ENCODE measurements at places on chromosomes 7 and 10.

DNA sequence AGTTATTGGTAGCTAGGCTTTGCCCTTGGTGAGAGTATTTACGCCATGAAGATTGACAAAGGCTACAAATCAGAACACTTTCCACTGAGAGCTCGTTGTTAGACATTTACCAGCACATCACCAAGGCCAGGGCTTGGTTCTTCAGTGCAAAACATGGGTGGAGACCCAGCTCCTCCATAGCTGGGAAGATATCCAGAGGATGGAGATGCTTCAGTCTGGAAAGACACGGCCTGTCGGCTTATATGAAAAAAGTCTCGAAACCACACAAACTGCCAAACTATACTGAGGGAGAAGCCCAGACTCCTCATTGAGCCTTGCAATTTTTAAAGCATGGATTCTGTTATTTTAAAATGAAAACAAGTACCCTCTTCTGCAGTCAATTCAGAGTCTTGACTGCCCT lies 83.4 kb upstream of the ANLN start:
- DNase-seq = no peak

DNA sequence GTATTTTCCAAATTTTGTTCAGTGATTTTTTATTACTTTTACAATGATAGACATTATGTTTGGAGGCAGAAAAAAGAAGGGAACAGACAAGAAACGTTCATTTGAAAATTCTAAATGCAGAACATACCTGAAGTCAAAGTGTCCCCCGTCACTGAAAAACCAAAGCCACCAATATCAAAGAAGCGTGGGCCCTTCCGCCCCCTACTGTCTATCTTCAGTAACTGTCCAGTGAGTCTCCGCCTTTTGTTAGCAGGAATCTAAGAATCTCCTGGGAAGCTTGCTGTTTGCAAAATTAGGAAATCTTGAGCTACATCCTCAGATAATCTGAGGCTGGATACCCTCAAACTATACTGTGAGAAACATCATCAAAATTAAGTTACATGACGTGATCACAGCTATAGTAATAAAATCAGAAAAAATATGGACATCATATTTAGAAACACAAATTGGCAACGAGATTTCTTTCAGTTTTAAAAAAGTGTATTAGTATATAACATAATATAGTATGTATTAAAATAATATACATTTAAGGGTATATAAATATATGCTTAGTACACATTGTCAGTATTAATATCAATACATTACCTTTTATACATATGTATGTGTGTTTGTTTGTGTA lies 169.3 kb upstream of the AKR1E2 start:
- DNase-seq = peak; percentile 28

DNA sequence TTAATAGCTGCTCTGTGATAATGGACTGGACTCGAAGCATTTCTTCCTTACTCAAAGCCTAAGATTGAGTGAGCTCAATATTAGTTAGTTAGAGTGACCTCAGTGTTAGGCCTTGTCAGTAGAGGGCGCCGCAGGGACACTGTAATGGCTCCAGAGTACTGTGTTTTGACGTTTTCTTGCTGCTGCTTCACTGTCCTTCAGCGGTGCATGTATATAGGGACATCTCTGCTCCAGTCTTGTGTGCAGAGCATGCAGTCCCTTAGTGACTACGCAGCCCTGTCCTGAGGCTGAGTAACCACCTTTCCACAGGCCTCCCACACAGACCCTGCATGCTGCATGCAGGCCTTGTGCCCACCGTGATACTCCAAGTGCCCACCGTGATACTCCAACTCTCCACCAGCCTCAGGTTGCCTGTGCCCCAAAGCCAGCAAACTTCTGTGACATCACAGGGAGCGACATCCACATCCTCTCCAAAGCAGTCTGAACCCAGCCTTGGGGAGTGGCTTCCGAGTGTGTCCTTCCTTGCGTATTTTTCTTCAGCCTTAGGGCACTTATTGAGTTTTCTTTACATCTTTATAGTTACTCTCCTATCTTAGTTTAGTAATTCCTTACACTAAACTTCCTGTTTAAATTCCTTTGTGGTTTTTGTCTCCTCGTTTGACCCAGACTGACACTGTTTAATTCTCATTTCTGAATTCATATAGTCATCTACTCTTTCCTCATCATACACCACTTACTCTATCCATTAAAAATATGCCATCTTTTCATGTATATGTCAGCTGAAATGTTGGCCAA lies 118.2 kb downstream of the JAZF1 start:
- peak; percentile 24 for DNase-seq

DNA sequence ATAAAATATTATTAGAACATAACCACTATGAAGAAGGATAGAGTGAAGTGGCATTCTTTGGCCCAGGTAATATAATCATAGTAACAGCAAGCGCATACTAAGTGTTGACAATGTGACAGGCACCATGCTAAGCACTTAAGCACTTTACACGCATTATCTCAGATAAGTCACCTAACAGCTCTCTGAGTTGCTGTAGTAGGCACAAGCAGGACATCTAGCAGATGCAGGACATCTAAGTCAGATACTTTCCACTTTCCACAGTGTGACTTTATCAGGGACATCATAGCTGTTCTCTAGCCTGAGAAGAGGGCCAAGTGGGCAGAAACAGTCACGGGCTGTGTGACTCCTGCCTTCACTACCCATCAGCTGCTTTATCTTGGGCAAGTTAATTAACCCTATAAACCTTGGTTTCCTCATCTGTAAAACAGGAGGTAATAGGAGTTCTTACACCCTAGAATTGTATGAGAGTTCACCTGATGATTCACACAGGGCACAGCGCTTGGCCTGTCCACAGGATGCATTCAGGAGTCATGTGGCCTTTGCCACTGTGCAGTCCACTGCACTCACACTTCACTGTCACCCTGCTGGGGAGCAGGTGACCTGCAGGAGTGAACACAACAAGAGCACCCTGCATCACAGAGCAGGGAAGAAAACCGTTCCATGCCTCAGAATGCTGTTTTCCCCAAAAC lies 12.5 kb downstream of the LIPA start:
- no peak for DNase-seq

GRCh38 chr7:123761729-123762128 lies 12.9 kb upstream of the WASL start:
- no peak for DNase-seq

- DNase-seq = no peak
These were observed 17.8 kb upstream of the PCBD1 start for GRCh38 chr10:70906031-70906783.

DNA sequence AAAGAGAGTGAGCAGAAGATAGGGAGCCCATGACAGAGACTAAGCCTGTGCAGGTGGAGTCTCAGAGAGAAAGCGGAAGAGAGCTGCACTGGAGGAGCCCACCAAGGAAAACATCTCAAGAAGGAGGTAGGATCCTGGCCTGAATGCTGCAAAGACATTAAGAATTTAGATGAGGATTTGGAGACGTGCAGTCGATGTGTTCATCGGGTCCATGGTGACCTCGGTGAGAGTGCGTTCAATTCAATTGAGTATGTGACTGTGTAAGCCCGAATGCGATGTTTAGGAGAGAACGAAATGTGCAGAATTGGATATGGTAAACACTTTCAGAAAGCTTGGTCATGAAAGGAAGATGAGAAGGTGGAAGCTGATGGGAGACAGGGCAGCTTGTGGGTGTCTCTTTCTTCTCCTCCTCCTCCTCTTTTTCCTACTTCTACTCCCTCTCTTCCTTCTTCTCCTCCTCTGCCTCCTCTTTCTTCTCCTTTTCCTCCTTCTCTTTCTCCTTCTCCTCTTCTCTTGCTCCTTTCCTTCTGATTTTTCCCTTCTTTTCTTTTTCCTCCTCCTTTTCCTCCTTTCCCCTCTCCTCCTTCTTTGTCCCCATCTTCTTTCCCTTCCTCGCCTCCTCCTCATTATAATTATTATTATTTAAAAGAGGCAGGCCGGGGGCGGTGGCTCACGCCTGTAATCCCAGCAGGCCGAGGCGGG lies 276.0 kb downstream of the RPS24 start:
- no peak for DNase-seq

DNA sequence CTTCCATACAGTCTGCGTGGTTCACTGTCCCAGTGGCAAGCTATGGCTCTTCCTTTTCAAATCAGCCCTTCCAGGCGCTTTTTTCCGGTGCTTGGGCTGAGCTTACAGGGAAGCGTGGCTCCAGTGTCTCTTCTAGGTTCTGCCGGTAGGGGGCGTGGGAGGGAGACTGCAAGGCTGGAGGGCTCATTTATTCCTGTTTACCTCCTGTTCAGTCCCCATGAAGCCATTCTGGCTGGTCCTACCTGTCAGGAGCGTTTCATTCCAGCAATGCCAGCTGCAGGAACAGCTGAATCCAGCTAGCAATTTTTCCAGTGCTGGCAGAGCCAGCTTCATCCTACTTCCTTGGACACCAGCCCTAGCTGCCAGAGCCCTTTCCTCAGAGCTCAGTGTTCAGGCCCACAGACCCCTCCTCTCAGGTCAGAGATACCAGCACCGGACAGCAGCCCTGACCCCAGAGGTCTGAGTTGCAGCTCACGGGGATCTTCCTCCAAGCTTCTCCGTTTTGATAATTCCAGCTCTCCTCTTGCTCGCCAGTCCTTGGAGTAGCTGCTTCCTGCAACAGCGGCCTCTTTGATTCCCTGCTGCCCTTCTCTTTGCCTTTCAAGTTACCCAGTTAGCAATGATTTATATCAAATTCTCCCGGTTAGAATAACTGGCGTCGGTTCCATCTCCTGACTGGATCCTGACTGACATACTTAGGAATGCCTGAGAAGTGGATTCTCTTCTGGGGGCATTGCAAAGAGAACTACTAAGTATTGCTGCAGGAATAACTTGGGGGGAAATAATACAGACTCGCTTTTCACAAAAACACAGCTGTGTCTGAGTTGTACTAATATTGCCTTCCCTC lies 129.8 kb downstream of the FRMD4A start:
- DNase-seq = no peak

GRCh38 chr10:43166880-43167497 lies 28.7 kb downstream of the CSGALNACT2 start:
- no peak for DNase-seq

DNA sequence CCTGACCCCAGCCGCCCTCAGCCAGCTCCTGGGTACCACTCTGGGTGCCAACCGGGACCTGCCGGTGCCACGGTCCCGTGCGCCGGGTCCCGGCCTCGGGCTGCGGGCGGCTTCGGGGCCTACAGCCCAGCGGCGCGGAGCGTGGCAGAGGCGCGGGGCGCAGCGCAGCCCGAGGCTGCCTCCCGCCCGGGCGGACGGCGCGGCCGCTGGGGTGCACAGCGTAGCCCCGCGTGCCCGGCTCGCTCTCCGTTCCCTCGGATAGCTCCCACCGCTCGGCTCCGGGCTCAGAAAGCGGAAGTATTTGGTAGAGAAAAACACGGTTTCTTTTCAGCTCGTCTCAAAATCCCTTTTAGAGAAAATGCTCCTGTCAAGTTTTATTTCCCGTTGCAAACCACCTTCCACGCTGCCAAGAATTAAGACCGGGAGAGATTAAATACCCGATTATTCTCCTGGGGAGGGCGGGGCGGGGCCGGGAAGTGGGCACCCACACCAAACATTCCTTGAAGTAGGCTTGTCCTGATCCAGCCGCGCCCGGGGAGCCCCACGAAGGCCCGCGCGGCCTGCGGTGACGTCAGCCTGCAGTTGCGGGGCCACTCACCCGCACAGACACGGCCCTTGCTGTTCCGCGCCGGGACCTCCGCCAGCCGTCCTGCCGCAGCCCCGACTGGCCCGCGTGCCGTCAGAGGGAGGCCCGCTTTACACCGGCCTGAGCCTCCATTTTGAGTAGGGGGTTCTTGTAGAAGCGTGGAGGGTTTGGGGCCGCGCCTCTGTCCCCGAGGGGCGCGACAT lies 7.2 kb downstream of the HOXA13 start:
- DNase-seq = no peak

GRCh38 chr10:30114881-30115625 lies 55.7 kb upstream of the JCAD start:
- DNase-seq = no peak

GRCh38 chr10:126407831-126408230 lies 19.6 kb upstream of the ADAM12 start:
- no peak for DNase-seq
